Mucosa of descending colon (tissue), 3 donors: ENCODE measurements at places on chromosomes 7 and 10. TPM values are rescaled to one million over a fixed set of nuclear protein-coding genes. Genes with fewer than 3 reads are reported as not detected.
A peak's percentile ranks its signal among the peaks of the same experiment; 100 is the strongest.

Gene DLX5
- 0.89 TPM for total RNA-seq

DNA sequence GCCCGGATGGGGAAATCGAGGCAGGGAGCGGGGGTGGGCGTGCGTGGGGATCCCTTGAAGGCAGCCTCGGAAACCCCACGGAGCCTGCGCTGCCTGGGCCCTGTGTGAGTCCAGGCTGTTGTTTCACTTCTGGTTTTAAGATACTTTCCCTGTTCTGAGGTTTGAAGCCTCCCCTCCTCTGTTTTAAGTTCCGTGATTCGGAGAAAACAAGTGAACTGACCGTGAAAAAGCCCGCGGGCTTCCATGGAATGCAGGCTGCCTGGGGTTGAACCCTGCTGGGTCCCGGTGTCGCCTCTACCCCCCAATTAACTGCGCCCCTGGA lies 401 bp downstream of the LRRC27 start:
- no peak for DNase-seq

GRCh38 chr7:100080907-100081534 lies 502 bp downstream of the ZNF3 start:
- no peak for DNase-seq

DNA sequence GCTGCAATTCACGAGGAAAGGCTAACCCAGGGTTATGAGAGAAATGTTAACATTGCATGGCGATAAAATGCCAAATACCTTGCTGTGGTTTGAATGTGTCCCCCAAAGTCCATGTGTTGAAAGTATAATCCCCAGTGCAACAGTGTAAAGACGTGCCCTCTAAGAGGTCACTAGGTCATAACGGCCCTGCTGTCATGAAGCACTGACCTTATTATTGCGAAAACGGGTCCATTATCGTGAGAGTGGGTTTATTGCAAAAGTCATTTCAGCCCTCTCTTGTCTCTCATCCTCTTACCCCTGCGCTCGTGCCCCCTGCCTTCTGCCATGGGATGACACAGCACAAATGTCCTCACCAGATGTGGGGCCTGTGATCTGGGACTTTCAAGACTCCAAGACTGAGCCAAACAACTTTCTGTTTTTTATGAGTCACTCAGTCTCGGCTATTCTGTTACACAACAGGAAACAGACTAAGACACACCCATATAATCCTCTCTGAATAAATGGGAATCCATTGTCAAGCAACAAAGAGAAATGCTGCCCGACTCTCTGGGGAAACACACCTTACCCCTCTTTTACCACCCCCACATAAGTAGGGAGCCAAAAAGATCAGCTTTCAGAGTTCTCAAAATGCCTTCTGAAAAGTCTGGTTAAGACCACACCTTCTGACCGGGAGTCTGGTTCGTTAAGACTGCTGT lies 73.1 kb upstream of the UCN3 start:
- DNase-seq = peak; percentile 68
